ENCODE measurements at places on chromosomes 7 and 10.

DNA sequence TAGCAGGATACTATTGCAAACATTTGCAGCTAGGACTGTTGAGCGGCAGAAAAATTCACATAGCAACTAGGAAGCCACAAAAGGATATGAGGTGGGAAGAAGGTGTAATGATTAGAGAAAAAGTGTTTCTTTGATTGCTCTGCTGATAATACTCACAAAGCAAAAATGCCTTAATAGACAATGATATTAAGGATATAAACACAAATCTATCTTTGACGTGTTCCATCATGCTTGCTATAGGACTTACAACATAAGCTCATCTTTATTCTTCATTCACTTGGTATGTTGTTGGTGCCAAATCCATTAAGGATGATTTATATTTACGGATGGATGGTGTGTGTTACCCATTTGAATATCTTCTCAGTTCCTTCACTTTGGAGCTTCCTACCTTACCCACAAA is 309.3 kb downstream of the GPR37 start:
- DNase-seq: no peak

DNA sequence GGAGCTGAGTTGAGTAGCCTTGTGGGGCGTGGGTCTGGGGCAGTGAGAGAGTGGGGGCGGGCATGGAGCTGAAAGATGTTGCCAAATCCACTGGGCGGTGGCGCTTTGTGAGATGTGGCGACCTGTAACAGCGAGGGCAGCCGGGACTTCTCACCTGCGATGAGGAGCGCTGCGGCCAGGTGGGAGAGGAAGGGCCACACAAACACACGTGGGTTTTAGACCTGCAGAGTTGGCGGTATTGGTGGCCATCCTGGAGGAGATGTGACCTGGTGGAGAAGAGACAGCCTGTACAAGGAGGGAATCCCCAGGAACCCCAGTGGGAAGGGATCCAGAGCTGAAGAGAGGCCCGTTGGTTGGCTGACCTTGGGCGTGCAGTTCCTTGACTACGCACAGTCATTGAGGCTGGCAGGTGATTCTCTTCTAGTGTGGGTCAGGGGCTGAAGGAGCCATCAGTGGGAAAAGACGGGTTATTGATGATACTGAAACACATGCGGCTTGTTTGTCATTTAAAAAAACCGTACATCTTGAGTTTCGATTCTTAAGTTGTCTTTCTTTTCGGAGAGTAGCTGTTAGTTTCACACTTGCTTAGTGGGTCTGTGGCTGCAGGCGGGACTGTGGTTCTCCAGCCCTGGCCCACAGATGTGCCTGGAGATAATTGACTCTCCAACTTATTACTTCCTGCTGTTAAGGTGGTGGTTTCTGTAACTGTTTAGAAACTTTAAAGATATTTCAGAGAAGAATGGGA is 2.4 kb downstream of the CHST12 start:
- DNase-seq: no peak

GRCh38 chr10:3169271-3169670 is 3.3 kb downstream of the PITRM1 start:
- DNase-seq: no peak

GRCh38 chr7:148982654-148983199 is 45.6 kb downstream of the PDIA4 start:
- peak; percentile 40 for DNase-seq

DNA sequence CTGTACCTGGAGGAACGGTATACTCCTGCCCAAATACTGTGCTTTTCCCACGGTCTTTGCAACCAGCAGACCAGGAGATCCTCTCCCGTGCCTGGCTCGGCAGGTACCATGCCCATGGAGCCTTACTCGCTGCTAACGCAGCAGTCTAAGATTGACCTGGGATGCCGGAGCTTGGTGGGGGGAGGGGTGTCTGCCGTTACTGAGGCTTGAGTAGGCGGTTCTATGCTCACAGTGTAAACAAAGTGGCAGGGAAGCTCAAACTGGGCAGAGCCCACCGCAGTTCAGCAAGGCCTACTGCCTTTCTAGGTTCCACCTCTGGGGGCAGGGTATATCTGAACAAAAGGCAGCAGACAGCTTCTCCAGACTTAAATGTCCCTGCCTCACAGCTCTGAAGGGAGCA is 22.7 kb downstream of the VPS41 start:
- no peak for DNase-seq

All from GM03348 (cell line).